Neural progenitor cell (in vitro differentiated cells): ENCODE measurements at places on chromosomes 3 and 15. TPM values are rescaled to one million over a fixed set of nuclear protein-coding genes. Genes with fewer than 3 reads are reported as not detected.

MEX3B gene
- 29.5 and 41.3 TPM in 2 replicates for total RNA-seq

KNG1 gene
- total RNA-seq, result not detected in 2 replicates

SLC35A5 gene
- total RNA-seq, result 35.9 and 59.7 TPM in 2 replicates

SLC9C1 gene
- 0.31 and 1.3 TPM in 2 replicates for total RNA-seq

GP5 gene
- 0.03 TPM in 1 of 2 replicates, not detected in the other for total RNA-seq

DNAH12 gene
- 0.02 and 0.03 TPM in 2 replicates for total RNA-seq

GOLGA8M gene
- total RNA-seq, result not detected in 2 replicates

FAM107A gene
- 0.11 and 0.71 TPM in 2 replicates for total RNA-seq

FBXL22 gene
- total RNA-seq, result 0.43 and 0.71 TPM in 2 replicates

LDHAL6B gene
- total RNA-seq, result not detected in 2 replicates

NEIL1 gene
- 11.2 and 30.1 TPM in 2 replicates for total RNA-seq

CHRFAM7A gene
- total RNA-seq, result 0.46 and 1.3 TPM in 2 replicates

SPSB4 gene
- 4.9 and 10.7 TPM in 2 replicates for total RNA-seq

PLA2G4D gene
- total RNA-seq, result not detected in 2 replicates

TRH gene
- total RNA-seq, result 0.19 TPM in 1 of 2 replicates, not detected in the other

LSMEM2 gene
- 0.37 TPM in 1 of 2 replicates, not detected in the other for total RNA-seq

HRH1 gene
- total RNA-seq, result 0.09 and 0.19 TPM in 2 replicates

WDR49 gene
- total RNA-seq, result 0.25 TPM in 1 of 2 replicates, not detected in the other

GPR160 gene
- 4.3 and 6.0 TPM in 2 replicates for total RNA-seq

GOLGA8Q gene
- not detected in 2 replicates for total RNA-seq

GHSR gene
- total RNA-seq, result not detected in 2 replicates

NEK10 gene
- total RNA-seq, result 0.54 and 1.1 TPM in 2 replicates

MYH15 gene
- total RNA-seq, result 0.12 TPM in 1 of 2 replicates, not detected in the other

ACKR4 gene
- not detected in 2 replicates for total RNA-seq

TEX9 gene
- 8.1 and 8.3 TPM in 2 replicates for total RNA-seq

SLC28A1 gene
- total RNA-seq, result not detected in 2 replicates

CMTM6 gene
- 62.0 and 70.2 TPM in 2 replicates for total RNA-seq

RHCG gene
- not detected in 2 replicates for total RNA-seq

CGGBP1 gene
- total RNA-seq, result 102 and 180 TPM in 2 replicates

ANAPC13 gene
- total RNA-seq, result 60.3 and 100 TPM in 2 replicates

UBE2E2 gene
- total RNA-seq, result 86.2 and 89.8 TPM in 2 replicates

PRTG gene
- 508 and 574 TPM in 2 replicates for total RNA-seq

EBLN2 gene
- total RNA-seq, result 11.6 and 15.3 TPM in 2 replicates

DAZL gene
- total RNA-seq, result 3.2 and 4.7 TPM in 2 replicates

SERINC4 gene
- 0.50 TPM in 1 of 2 replicates, not detected in the other for total RNA-seq

RGMA gene
- total RNA-seq, result 41.4 and 85.1 TPM in 2 replicates

HDGFL3 gene
- 92.0 and 231 TPM in 2 replicates for total RNA-seq

HCN4 gene
- 0.41 and 0.50 TPM in 2 replicates for total RNA-seq

LTF gene
- not detected in 2 replicates for total RNA-seq

GATM gene
- 21.3 and 21.4 TPM in 2 replicates for total RNA-seq
